T-helper 9 cell (primary cell): ENCODE measurements at places on chromosomes 4 and X.
A peak's percentile ranks its signal among the peaks of the same experiment; 100 is the strongest.

DNA sequence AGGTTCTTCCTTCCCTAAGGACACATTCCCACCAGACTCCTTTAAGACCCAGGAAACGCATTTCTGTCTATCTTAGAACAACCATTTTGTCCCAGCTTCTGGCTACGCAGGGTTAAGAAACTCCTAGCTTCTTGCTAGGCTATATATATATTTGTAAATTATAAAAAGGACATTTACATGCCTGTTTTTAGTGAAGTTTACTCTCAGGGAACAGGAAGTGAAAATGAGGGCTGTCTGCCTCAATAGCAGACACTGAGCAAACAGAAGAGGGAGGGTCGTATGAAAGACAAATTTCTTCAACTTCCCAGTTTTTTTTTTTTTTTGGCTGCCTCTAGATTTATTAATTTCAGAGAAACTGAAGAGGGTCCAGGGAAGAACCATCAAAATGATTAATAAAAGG lies 9.3 kb upstream of the FRMPD3 start:
- no peak for DNase-seq

- DNase-seq = no peak
Observed at GRCh38 chrX:42857766-42858165, 79.8 kb upstream of the PPP1R2C start.

DNA sequence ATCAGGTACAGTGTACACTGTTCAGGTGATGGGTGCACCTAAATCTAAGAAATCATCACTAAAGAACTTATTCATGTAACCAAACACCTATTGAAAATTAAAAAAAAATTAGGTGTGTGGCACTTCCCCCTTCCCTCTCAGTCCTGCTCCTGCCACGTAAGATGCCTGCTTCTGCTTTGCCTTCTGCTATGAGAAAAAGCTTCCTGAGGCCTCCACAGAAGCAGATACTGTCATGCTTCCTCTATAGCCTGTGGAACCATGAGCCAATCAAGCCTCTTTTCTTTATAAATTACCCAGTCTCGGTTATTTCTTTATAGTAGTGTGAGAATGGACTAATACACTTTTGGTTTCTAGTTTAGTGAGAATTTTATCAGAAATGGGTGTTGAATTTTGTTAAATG lies 459.8 kb upstream of the DIPK2B start:
- DNase-seq = no peak

DNA sequence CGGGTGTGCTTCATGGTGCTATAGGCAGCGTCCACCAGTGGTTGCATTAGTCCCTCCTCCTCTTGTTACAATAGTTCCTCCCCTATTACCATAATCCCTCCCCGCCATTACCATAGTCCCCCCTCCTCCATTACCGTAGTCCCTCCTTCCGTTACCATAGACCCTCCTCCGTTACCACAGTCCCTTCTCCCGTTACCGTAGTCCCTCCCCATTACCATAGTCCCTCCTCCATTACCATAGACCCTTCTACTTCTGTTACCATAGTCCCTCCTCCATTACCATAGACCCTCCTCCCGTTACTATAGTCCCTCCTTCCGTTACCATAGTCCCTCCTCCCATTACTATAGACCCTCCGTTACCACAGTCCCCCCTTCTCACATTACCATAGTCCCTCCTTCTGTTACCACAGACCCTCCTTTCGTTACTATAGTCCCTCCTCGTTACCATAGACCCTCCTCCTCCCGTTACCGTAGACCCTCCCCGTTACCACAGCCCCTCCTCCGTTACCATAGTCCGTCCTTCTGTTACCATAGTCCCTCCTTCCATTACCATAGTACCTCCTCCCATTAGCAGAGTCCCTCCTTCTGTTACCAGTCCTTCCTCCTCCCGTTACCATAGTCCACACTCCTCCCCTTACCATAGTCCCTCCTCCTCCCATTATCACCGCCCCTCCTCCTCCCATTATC lies 129.6 kb downstream of the DHRSX start:
- no peak for DNase-seq

DNA sequence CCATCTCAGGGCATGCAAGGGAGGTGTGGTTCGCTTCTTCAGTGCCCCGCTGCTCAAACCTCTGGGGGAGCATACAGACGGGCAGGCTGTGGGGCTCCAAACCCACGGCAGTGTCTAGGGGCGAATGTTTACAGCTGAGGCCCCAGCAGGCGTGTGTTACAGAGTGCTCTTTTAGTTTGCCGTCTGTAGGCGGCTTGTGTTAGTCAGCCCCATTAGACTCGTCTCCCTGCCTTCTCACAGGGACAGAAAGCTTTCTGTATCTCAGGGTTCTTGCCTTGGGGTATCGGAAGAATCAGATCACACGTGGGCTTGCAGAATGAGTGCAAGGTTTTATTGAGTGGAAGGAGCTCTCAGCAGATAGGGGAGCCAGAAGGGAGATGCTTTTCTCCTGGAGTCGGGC lies 10.6 kb downstream of the RS1 start:
- DNase-seq = no peak

DNA sequence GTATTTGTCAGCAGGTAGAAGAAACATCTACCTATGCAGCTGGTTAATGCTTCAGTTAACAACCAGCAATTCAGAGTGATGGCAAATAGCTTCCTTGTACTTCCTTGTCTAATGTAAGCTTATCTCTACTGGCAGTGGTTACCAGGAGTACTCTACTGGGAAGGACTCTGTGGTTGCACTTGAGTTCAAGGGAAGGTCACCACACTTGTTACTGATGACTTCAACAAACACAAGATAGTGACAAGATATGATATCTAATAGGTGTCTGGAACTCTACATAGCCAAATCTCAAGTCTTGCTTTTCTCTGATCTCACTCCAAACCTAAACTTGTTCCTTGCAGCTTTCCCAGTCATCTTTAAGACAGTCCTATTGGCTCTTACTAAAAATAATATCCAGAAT lies 1644.9 kb upstream of the TENM3 start:
- no peak for DNase-seq

- DNase-seq = peak; percentile 10
Observed at GRCh38 chr4:39526765-39527295, 409 bp downstream of the UGDH start.

GRCh38 chr4:39998659-39999345 lies 21.1 kb upstream of the PDS5A start:
- no peak for DNase-seq

- DNase-seq = no peak
Observed at GRCh38 chr4:38078590-38079421, 118.6 kb downstream of the PTTG2 start.

DNA sequence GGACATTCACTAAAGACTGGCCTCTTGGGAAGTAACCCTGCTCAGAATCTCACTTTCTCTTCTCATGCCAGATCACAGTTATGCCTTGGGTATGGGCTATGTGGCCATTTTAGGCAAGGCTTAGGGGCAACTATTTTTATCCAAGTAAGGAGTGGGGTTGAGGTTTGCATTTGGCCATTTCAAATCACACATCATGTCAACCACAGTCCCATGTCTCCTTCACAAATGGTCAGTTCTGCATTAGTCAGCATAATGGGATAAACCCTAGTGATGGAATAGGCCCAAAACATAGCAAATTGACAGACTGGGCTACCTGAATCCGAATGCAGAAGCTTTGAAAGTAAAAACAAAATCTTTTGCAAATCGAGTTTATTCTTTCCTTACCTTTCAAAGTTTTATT lies 827 bp upstream of the RTL3 start:
- no peak for DNase-seq

GRCh38 chr4:61336916-61337315 lies 136.8 kb downstream of the ADGRL3 start:
- no peak for DNase-seq

GRCh38 chr4:2942532-2943363 lies 20.5 kb downstream of the NOP14 start:
- DNase-seq = no peak

DNA sequence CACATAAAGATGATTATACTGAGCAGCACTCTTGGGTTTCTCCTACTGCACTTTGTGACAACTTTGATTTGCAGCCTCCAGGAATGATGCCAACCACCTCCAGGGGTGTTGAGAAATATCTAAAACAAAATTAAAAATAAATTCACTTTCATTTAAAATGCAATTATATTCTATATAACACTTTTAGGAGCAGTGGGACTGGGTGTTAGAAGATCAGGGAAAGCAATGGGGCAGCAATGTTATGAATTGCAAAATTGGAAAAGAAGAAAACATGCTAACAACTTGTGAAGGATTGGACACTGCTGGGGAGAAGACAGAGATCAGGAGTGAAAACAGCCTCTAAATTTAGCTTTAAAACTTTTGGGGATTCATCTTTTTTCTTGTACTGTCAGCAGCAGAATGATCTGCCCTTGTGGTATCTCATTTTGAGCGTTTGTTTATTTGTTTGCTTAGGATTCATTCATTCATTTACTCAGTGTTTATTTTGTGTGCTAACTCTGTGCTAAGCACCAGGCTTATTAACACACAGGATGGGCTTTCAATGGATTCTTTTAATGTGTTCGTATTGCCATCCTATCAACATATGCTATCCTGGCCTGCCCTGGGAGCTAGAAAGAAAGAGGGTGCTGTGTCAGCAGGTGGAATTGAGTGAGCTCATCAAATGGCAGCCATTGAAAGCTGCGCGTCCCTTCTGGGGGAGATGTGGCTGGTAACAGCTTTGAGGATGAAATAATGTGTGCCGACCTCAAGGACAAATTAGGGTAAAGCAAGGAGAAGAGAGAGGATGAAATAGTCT lies 96.5 kb downstream of the FRMPD4 start:
- no peak for DNase-seq

DNA sequence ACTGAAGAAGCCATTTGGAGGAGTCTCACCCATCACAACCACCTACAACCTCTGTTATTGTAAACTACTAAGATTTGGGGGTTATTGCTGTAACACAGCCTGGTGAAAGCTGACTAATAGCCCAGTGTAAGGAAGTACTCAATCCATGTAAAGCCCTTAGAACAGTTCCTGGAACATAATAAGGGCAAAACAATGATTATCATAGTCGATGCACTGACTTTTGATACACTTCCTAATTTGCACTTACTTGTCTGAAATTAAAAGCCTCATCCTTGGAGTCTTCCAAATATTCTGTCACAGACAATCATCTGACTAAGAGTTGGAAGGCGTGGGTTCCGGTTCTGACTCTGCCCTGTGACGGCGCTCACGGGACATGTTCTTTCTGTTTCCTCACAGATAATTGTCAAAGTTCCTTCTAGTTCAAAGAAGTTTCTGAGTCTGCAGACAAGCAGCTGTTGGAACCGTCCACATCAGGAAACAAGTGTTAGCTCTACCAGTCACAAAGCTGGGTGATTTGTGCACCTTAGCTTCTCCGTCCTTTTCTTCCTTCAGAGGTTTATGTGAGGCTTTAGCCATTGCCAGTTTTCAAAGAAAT lies 33.4 kb upstream of the RASGEF1B start:
- peak; percentile 39 for DNase-seq

GRCh38 chr4:57109411-57109846 lies 756 bp downstream of the IGFBP7 start:
- DNase-seq = no peak

DNA sequence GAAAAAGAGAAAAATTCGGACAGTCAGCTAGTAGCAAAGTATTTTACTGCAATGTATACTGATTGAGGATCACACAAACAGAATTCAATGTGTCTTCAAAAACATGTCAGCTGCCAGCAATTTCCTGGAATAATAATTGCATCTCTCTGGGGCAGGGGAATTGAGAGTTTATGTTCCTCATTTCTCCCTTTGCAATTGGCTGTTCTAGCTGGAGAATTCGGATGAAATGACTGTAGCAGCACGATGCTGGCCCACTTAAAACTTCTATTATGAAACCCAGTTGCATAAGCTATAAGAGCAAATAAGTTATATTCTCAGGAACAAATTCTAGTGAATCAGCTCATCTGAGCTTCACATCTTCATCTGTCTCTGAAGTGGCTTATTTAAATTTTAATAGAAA lies 99.9 kb upstream of the CPEB2 start:
- no peak for DNase-seq

DNA sequence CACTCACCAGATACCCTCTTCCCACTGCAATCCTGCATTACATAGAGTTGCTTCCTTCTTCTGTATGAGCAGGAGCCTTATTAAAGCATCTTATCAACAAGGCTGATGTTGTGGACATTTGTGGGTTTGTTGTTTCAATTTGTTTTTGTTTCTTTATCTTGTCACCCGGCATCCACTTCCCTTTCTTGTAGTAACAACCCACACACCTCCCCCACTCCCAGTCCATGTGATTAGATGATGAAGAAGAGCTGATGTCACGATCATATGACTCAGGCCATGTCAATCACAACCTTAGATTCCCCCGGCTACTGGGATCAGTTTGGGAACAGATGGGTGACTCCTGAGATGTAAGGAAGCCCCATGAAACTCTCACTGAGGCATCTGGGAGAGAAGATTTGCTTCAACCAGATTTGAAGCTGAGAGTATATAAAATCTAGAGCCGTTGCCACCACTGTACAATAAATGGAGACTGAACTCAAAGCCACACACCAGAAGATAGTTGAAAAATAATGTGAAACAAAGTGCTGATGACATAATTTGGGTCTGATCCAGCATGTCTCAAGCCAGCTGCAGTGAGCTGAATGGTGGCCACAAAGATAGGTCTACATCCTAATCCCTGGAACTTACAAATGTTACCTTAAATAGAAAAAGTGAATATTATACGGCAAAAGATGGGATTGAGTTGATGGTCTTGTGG lies 34.1 kb upstream of the SRD5A3 start:
- DNase-seq = no peak

- no peak for DNase-seq
Observed at GRCh38 chrX:134760650-134761049, 102.4 kb upstream of the PLAC1 start.

GRCh38 chr4:84498203-84498934 lies 723 bp downstream of the NKX6-1 start:
- DNase-seq = no peak

DNA sequence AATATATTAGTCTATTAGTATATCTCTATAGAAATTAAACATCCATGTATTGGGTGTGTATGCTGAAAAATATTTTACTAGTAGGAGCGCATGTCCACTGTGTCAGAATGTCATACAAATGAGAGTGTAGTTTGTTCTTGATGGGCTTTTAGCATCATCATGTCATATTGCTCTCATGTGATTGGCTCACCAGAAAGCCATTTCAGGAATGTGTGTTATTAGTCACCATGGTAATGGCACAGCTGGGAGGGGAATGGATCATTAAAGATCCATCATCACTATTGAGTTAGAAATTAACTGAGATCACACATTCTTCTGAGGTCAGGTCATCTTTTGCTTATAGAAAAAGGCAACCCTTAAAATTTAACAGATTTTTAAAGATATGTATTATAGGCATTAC lies 77.3 kb downstream of the PHEX start:
- DNase-seq = no peak

GRCh38 chrX:71909956-71910355 lies 689 bp upstream of the NHSL2 start:
- no peak for DNase-seq
